ENCODE measurements at places on chromosomes 16 and 17.

- DNase-seq = no peak
These were observed 270.1 kb downstream of the PHKB start for GRCh38 chr16:47731252-47731651.

DNA sequence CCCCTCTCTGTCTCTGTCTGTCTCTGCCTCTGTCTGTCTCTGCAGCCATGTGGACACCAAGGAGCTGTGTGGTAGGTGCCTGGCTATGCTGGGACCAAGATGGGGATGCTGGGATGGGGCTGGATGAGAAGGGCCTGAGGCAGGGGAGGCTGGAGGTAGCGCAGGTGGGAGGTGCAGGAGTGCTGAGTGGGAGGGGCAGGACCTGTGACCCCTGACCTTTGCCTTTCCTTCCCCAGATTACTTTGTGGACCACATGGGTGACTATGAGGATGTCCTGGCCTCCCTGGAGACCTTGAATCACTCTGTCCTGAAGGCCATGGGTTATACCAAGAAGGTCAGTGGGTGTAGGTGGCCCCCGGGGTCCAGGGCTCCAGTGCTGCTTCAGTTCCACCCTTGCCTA lies 12.8 kb downstream of the NECAB2 start:
- no peak for DNase-seq

DNA sequence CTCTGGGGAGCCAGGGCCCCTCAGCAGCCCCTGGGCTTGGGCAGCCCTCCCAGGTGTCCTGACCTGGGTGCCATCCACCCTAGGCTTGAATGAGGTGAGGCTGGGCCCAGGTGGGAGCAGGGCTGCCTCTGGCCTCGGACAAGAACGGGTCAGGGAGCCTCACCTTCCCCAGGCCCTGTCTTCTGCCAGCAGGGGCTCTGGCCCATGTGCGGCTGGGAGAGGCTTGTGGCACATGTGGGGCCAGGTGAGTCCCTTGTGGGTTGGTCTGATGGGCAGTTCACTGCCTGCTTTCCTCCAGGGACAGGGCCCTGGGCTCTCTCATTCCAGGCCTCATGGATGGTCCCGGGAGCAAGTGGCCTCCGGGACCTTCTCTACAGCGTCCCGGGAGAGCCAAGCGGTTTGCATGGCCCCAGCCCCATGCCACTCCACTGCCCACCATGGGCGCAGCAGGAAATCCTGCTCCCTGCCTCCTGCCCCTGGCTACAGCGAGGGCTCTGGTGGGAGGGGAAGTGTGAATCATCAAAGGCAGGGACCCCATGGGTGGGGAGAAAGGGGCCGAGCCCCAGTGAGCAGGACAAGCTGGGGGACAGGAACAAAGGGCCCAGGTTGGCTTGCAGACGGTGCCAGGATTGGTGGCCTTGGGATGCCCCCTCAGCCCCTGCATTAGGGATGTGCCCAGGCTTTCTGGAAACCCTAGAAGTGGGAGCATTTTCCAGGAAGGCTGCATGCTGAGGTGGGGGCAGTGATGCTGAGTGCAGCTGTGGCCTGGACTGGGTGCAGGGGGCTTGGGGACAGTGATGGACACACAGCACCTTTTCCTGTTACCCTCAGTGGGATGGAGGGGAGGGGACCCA lies 12.2 kb downstream of the VASN start:
- no peak for DNase-seq

GRCh38 chr17:76905036-76905435 lies 36.8 kb downstream of the MGAT5B start:
- DNase-seq = no peak

DNA sequence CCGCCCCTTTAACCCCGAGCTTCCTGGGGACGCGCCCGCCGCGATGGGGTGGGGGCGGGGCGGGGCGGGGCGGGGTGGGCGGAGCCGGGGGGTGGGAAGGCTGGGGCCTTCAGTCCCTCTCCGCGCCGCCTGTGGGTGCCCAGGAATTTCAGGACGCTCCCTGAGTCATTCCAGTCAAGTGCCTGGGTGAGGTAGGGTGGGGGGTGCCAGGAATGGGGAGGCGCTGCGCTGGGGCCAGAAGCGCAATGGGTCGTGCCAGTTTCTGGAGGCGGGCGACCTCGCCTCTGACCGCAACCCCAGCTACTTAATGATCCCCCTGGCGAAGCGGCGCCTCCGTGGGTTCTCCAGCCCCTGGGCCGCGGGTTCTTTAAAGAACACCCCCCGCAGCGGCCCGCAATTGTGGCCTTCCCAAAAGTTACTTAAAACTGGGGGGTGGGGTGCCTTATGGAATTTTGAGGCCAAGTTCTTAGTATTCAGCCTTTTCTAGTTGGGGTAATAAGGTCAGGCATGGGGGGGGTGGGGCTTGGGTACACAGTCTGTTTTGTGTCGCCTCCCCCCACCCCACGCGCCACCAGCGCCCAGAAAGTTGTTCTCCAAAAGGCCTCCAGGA lies 826 bp upstream of the GSE1 start:
- peak; percentile 14 for DNase-seq

DNA sequence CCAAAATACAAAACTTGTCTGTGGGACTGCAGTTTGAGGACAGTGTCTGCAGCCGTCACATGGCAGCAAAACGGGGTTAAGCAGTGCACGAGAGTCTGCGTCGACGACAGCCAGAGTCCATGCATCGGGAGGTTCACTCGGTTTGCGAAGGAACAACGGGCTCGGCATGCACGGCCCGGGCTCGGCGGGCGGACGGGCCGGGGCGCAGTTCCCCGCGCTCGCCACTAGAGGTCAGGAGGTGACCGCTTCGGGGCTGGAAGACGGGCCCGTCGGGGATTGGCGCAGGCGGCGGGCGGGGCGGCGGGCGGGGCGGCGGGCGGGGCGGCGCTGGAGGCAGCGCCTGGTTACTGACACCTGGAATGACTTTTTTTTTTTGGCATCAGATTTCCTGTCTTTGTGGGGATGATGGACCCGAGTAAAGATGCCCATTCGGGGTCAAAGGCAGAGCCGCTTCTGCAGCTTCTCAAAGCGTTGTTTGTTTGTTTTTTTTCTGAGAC lies 6.5 kb downstream of the SCGB1C2 start:
- peak; percentile 89 for DNase-seq

- no peak for DNase-seq
These were observed 48.5 kb upstream of the CCL2 start for GRCh38 chr17:34206569-34206968.

DNA sequence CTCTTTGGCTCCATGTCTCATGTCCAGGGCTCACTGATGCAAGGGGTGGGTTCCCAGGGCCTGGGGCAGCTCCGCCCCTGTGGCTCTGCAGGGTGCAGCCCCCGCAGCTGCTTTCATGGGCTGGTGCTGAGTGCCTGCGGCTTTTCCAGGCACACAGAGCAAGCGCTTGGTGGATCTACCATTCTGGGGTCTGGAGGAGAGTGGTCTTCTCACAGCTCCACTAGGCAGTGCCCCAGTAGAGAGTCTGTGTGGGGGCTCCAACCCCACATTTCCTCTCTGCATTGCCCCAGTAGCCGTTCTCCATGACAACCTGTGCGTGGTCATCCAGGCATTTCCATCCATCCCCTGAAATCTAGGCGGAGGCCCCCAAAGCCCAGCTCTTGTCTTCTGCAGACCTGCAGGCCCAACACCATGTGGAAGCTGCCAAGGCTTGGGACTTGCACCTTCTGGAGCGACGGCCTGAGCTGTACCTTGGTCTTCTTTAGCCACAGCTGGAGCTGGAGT lies 5.2 kb downstream of the IL32 start:
- no peak for DNase-seq

DNA sequence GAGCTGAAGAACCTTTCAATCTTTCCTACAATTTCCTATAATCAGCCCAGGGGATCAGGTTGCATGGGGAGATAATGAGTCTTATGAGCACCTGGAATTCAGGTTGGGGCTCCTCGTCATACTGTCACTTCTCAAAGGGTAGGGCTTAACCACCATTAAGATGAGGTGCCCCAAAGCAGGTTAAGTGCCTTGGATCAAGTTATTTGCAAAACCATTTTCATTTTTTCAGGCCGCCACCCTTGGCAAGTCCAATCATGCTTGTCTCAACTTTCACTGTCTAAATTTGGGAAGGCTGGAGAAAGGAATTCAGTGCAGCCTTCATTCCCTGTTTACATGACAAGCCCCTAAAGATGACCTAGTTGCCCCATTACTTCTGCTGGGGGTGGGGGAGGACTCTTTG lies 44.9 kb upstream of the TANGO6 start:
- no peak for DNase-seq

DNA sequence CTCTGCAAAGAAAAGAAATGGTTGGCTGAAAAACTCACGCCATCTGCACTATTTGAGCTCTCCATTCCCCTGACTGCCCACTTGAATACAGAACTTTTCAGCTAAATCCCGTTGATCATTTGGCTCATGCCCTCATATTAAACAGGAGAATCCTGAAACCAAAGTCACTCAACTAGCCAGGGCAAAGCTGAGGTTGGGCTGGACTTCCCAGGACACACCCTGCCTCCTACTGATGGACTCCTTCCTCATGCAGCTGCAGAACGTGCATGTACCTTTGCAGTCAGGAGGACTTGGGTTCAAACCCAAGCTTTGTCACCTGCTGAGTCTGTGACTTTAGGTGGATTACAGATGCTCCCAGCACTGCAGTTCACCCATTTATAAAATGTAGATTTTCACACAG lies 7.7 kb downstream of the ASIC2 start:
- no peak for DNase-seq

DNA sequence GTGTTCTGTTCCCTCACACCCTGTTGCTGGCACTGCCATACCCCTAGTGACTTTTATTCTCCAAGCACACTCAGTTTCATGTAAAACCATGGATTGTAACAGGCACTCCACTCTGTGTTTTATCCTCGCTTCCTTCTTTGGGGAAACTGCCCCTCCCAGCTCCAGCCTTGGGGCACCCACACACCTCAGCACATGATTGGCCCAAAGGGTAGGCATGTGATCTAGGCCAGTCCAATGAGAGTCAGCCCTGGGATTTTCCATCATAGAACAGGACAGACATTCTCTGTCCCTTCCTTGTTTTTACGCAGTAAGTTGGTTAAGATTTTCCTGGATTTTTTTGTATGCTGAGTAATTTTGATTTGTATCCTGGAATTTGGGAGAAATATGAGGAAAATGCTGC lies 115.4 kb downstream of the C16orf95 start:
- DNase-seq = no peak

GRCh38 chr17:73434154-73434553 lies 122.4 kb upstream of the CDC42EP4 start:
- DNase-seq = no peak

GRCh38 chr16:17147942-17148341 lies 322.8 kb downstream of the XYLT1 start:
- no peak for DNase-seq

DNA sequence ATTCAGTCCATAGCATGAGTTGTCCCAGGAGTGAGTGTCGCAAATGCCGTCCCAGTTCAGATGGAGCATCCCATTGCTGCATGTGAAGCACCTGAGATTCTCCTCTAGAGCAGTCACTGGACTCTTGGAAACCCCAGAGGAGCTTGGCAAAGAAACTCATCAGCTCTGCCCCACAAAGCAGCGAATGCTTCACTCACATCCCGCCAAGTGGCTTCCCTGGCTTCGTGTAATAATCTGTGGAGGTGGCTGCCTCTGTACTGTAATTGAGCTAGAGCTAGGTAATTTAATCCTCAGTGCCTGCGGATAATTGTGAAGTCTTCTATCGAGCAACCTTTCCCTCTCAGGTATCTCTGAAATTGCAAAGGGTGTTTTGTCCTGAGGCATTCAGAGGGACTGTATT lies 107.1 kb downstream of the SNX29 start:
- DNase-seq = no peak

GRCh38 chr17:27569884-27570577 lies 61.0 kb upstream of the LGALS9 start:
- DNase-seq = no peak

DNA sequence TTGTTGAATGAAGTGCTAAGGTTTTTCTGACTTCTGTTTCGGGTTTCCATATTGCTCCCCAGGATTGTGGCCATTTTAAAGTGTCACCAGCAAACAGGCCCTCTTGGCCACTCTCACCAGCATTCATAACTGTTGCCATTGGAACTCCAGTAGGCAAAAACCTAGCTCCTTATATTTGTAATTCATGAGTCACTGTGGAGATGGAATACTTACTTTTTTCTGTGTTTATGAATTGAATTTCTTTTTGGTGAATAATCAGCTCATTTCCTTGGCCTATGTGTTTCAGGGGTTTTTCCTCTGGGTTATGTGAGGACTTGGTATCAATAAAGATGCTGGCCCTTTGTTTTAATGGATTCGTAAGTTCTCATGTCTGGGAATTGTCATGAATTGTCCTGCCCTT lies 255.1 kb downstream of the SNX29 start:
- DNase-seq = no peak

DNA sequence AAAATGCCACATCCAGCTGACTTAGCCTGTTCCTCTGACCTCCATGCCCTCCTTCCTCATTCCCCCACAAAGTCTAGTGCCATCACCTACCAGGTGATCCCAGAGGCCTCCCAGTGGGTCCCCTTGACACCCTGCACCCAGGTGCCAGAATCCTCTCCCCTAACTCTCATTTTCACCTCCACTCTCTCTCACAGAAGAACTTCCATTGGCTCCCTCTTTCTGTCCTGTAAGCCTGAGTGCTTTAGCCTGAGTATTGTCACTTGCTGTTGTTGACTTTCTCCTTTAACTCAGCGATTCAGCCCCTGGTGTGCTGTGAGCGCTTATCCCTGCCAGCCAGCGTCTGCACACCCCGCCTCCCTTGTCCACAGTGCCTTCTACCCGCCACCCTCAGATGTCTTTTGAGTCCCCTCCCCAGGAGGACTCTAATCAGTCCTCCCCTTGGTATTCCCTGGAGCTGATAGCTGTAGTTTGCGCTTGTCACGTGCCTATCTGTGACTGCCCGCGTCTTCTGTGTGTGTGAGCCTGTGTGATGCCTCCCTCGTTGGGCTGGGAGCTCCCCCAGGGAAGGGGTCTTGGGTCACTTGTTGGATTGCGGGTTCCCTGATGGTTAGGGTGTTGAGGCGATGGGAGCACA lies 31.9 kb downstream of the ARHGAP23 start:
- DNase-seq = no peak

- no peak for DNase-seq
These were observed 14.3 kb upstream of the NAT9 start for GRCh38 chr17:74790161-74791058.

- no peak for DNase-seq
These were observed 3.9 kb upstream of the LUC7L3 start for GRCh38 chr17:50715471-50715870.

- no peak for DNase-seq
These were observed 162.6 kb downstream of the MAP2K6 start for GRCh38 chr17:69577098-69577497.

GRCh38 chr17:15954222-15954621 lies 9.3 kb downstream of the ADORA2B start:
- DNase-seq = no peak

GRCh38 chr16:3915426-3916260 lies 35.1 kb upstream of the CREBBP start:
- DNase-seq = no peak

Measured in activated CD4-positive, alpha-beta T cell treated with anti-CD3 and anti-CD28 coated beads, Interleukin-2, Interleukin-6, amounts not matched to agents 100 ng/mL and 50 ng/mL, durations not matched to agents 16 hours and 8 hours (primary cell).